ENCODE measurements at places on chromosomes 6 and 20.
A peak's percentile ranks its signal among the peaks of the same experiment; 100 is the strongest.

DNA sequence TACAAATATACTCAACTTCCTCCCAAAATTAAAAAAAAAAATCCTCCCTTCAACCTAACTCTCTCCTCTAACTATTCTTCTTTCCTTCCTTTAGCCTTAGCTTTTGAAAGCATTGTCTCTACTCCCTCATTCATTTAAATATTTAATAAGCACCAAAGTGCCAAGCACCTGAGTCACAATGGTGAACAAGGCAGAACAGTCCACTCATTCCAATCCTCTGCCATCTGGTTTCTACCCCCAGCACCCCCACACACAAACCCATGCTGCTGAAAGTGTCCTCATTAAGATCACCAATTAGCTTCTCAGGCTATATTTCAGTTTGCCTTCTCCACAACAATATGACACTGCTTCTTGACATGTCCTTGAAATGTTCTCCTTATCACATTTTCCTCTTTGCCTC lies 76.3 kb downstream of the DTNBP1 start:
- no peak for DNase-seq

GRCh38 chr20:18585134-18585533 lies 2.7 kb upstream of the DTD1 start:
- DNase-seq, result no peak

DNA sequence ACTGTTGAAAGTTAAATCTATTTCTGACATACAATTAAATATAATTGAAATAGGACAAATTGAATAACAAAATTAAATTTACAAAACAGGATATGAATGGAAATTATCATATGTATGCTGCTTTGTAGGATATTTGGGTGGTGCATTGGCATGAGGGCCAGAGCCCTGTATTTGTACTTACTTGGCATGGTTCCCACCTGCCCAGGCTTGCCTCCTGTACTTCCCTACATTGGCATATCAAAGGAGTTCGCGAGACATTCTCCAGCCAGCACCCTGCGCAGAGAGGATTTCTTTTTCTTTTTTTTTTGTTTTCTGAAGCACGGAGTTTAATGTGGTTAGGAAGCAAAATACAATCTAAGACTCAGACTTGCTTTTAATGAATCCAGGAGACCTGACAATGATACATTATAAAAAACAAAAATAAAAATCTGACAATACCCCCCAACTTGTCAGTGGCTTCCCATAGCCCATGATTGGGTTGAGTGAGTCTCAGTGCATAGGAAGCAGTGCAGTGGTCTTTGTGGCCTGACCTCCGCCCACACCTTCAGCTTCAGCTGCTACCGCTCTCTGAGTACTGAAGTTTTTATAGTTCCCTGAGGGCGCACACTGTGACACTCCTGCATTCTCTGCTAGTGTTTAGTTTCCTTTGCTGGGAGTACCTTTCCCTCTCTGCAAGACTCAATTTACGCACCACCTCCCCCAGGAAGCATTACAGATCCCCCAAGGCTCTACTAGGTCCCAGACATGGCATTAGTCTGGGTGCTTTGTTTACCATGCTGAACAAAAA lies 440.8 kb downstream of the UTRN start:
- no peak for DNase-seq

DNA sequence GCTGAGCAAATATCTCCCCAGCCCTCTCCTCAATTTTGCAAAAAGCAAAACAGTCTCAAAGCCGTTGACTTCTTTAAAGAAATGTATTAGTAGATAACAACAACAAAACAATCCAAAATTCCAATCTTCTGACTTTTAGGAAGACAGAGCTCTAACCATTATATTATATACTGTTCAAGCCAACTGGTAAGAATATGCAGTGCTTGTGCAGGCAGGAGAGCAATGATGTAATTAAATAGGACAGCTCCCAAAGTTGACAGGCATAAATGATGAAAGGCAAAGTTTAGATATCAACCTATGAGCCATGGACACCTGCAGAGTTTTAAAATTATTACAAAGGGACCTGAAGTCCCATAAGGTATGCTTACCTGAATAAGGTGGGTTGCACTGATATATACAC lies 16.6 kb upstream of the CEP85L start:
- no peak for DNase-seq

- no peak for DNase-seq
Observed at GRCh38 chr6:14638906-14639761, 521.6 kb downstream of the CD83 start.

DNA sequence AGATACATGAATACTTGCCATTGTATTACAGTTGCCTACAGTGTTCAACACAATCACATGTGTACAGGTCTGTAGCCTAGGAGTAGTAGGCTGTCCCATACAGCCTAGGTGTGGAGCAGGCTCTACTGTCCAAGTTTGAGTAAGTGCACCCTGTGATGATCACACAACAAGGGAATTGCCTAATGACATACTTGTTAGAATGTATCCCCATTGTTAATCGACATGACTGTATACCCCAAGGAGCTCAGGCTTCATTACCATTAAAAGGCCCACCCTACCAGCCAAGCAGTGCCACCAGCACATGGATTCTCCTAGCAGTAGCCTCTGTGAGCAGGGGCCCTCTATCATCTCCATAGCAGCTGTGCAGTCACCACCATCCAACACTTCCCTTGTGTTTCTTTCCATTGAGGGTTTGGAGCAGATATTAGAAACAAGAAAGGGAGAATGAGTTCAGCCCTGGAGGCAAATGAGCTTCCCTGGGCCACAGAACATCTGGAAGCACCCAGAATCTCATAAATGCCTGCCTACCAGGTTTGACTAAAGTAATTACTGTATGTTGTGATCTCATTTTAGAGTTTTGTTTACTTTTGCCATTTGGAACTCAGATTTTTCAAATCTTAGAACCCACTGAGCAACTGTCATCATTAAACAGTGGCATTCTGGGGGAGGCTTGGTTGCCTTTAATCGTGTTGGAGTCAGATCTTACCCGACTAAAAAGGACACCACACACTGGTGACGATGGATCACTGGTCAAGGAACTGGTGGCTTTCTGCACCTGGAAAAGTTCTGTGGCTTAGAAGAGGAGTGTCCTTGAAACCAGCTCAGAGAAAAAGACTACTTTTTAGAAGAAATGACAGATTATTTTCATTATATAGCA lies 104.9 kb downstream of the TULP4 start:
- no peak for DNase-seq

DNA sequence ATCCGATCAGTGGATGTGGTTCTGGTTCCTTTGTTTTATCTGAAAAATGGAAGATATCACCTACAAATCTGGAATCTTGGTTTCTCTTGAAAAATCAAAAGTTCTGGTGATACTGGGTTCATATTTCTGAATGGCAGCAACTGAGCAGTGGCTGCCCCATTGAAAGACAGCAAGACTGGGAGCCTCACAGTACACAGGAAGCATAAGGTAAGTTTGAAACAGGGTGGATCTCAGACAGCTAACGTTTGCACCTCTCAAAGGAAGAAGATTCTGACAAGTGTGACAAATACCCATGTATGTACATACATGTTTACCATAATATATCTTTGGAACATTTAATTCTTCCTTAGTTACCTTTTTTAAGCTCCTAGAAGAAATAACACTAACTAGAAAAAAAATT lies at the start of gene SAMD3:
SAMD3 (minus strand) TSS at position 177 of the 400 bp plus-strand sequence. CDS start 7,678 bp downstream, outside the sequence.
- no peak for DNase-seq

GRCh38 chr6:168782187-168782751 lies 341.3 kb downstream of the SMOC2 start:
- DNase-seq, result no peak

DNA sequence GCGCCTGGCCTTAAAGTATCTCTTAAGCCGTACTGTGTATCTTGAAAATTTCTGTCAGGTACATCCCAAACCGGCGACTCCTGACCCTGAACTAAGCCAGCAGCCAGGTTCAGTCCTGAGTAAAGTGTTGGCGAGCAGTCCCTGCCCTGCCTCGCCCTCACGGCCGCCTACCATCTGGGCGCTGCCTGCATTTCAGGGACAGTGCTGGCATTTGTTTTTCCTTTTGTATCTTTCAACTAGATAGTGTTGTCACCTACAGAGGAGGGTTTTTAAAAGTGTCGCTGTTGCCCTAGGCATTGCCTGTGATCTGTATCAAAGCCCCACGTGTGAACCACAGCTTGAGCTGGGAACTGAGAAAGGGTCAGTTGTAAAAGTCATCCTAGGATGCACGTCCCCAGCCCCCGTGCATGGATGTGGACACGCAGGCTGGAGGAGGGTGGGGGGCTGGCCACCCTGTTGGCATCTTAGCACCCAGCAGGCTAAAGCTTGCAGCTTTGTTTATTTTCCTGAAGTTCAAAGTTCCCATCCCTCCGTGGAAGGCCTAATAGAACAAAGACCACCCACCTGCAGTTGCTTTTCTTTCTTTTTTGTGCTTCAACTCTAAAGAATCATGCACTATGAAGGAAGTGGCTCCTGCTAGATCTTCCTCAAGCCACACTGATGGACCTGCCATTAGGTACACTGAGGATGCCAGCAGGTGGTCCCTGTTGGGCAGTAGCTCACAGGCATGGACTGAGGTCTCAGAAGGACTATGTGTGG lies 136.8 kb downstream of the ZDHHC14 start:
- DNase-seq, result no peak

DNA sequence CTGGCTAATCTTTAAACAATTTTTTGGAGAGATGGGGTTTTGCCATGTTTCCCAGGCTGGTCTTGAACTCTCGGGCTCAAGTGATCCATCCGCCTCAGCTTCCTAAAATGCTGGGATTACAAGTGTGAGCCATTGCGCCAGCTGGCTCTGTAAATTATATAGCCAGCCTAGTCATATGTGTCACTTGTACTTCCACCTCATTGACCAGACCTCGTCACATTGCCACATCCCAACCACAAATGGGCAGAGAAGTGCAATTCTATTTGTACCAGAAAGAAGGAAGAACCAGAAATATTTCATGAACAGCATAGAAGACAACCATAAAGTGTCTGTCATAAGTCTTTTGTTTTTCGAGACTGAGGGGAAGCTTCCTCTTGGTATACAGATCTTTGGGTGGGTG lies 304.9 kb upstream of the RNF24 start:
- no peak for DNase-seq

DNA sequence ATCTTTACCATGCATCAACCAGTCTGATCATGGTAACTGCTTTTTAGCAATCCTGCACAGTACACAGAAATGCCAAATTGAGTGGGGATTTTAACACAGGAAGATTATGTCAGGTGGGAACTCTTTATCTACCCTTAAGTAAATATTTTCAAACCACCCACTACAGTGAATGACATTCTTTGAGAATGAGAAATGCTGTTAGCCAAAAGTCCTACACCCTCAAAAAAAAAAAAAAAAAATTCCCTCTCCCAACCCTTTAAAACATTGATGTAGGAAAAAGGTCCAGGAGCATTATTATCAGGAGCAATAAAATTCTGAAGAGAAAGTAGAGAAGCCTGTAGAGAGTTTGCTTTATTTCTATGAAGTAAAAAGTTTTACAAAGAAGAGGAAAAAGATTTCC lies 307.2 kb upstream of the THEMIS start:
- no peak for DNase-seq

DNA sequence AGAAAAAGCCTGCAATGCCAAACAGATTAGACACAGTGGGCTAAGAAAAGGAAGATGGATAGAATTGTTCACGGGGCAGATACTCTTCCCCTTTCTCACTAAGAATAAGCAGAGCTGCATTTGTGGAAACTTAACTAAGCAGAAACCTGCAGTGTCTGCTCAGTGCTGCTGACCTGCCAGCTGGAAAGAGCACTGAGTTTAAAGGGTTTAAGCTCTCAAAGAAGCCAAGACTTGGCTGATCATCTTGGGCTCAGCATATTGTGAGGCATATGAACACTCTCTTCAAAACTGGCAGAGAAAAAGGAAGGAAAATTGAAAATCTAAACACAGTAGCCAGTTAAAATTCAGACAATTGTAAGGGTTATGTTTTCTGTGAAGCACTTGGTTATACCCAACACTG lies 711.1 kb upstream of the EPHA7 start:
- no peak for DNase-seq

DNA sequence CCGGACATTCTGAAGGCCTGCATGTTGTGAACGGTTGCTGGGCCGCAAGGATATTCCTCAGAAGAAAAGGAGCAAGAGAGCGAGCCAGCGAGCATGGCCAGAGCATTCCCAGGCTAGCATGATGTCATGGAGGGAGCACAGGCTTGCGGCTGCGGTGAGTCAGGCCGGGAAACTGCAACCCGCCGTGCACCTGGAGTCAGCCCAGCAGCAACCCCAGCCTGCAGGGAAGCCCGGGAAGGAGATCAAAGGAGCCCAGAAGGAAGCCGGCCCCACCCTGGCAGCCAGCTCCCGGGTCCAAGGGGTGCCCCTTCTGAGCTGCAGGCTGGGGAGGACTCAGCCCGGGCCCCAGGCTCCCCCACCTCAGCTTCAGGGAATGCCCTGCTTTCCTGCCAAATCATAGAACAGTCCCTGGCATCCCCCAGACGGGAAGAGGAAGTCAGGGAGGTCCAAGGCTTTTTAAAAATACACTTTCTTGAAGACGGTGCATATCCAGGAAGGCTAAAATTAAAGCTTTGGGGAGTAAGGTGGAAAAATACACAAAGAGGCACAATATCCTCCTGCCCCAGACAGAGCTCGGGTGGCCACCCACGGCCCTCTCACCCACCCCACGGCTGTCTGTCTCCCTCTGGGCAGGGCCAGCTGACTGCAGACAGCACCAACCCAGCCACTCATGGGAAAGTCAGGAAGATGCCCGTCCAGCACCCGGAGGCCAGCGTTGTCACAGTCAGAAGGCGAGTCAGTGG lies 53.7 kb downstream of the BMP7 start:
- peak; percentile 38 for DNase-seq

DNA sequence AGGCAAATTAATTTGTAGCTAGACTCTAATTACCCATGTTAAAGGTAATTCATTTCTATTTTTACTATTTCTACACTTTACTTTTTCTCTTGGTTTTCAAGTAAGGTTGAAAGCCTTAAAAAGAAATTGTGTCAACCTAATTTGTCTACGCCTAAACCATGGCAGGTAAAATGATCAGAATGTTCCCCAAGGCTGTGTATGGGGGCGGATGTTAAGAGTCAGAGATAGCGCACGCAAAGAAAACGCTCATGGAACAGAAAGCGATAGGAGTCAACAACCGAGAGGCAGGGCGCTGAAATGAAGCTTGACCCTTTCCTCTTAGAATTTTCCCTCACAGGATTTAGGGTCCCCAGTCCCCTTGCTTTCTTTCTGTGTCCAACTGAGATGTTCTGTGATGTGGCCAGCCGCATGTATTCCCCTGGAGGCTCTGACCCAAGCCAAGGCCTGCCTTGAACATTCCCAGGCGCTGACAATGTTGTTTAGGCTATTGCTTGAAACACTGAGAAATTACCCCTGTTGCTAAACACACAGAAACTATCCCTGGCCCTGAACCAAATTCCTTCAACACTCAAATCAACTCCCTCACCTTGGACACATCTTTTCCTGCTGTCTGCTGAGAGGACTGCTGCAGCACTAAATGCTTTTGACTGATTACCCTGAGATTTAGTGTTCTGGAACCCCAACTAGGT lies 10.9 kb downstream of the PSMB1 start:
- no peak for DNase-seq

GRCh38 chr20:54645445-54646155 lies 170.2 kb downstream of the DOK5 start:
- DNase-seq, result no peak

- no peak for DNase-seq
Observed at GRCh38 chr6:96301781-96302180, 219.8 kb upstream of the UFL1 start.

DNA sequence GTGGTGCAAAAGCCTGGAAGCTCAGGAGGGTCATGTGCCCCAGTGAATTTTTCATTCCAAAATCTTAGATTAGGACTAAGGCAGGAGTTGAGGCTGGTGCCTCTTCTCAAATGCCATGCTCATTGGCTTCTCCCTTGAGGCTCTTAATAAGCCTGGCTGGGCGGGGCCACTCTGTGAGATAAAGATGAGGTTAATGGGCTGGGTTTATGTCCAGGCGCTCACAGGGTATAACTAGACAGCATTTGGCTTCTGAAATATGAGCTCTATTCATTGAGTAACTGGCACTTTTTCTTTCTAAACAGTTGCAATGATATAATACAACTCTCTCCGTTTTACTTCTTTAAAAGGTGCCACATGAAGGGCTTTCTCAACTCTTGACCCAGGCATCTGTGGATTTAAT lies 156.3 kb downstream of the SCML4 start:
- DNase-seq, result no peak
